ENCODE measurements at places on chromosomes 11 and 22.

DNA sequence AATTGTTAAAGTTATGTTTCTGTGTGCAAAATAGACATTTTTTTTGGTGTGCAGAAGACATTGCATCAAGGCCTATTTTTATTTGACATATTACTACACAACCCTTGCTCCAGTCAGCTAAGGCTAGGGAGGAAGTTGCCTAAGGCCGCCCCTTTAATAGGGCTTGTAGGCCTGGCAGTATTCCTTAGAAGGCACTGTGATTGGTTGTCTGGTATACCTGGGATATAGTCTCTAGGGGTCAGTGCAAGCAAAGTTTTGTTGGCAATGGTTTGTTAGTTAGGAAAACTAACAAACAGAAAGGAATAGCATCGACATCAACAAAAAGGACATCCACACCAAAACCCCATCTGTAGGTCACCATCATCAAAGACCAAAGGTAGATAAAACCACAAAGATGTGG is 16.9 kb downstream of the CCDC15 start:
- no peak for DNase-seq

DNA sequence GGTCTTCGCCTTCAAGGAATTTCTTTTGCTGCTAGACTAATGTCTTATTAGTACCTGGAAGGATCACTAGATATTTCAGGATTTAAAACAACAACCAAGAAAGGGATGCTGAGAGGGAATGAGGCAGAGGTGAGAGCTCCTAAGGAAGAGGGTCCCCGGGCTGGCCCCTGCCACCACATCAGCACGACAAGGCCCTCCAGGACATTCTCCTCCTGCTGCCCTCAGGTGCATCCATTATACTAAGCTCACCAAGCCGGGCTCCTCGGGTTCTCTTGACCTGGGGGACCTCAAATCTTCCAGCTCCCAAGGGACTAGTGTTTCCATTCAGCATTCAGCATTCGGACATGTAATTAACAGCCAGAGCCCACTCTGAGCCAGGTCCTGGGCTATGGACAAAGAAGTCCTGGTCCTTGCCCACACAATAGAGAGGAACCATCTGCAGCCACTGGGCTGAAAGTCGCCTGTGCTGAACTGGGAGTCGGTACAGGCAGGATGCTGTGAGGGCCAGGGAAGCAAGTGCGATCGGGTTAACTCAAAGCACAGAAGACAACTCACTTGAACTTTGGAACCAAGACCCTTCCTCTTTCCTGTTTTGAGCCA is 29.4 kb upstream of the OAF start:
- no peak for DNase-seq

- DNase-seq, result no peak
Observed at GRCh38 chr22:49326558-49326957, 501.1 kb downstream of the BRD1 start.

GRCh38 chr11:1870721-1871466 is 18.0 kb downstream of the LSP1 start:
- DNase-seq, result no peak

- no peak for DNase-seq
Observed at GRCh38 chr22:38984224-38984623, 2.1 kb downstream of the APOBEC3B start.

- DNase-seq, result no peak
Observed at GRCh38 chr11:85021058-85021457, 606.1 kb downstream of the DLG2 start.

- DNase-seq, result no peak
Observed at GRCh38 chr22:44664149-44664548, 37.9 kb upstream of the PRR5 start.

GRCh38 chr11:30586251-30587144 is at the start of gene MPPED2:
TSS of gene MPPED2 (minus strand) at chr11:30586353. CDS start at chr11:30580373, 5,980 bp downstream.
- DNase-seq, result peak; percentile 69

DNA sequence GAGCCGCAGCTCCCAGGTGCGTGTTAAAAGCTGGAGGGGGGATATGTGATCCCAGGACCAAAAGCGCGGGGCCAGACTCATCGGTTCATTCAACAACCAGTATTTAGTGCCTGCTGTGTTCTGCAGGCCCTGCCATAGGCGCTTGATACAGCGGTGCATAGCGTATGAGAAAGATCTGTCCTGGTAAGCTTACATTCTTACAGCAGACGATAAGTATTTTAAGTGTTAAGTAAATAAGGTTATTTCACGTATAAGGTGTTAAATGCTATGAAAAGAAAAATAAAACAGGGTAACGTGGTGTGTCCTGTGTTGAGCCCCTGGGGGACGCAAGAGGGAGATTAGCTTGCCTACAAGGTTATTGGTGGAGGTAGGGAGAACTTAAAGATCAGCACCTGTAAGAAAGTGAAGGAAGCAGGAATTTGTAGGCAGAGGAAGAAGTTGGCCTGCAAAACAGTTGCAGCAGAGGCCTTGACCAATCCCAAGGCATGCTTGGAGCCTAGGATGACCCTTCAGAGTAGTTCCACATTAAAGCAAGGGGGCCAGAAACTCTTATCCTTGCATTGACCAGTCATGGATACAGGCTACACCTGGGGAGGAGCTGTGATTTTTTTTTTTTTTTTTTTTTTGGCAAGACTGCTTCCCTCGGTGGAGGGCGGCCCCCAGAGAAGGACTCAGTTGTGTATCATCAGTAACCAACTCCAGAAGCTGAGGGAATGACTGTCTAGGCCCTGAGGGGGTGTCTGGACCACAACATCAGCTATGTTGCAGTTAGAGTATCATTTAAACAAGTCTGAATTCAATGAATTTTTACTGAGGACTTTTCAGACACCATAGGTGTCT is 487 bp upstream of the LIPT2 start:
- no peak for DNase-seq

- peak; percentile 96 for DNase-seq
Observed at GRCh38 chr11:71928737-71929443, at the start of gene RNF121. TSS of gene RNF121 (plus strand) at chr11:71929046. CDS start at chr11:71929062, 16 bp downstream.

- no peak for DNase-seq
Observed at GRCh38 chr11:122082205-122082604, 33.8 kb downstream of the BLID start.

DNA sequence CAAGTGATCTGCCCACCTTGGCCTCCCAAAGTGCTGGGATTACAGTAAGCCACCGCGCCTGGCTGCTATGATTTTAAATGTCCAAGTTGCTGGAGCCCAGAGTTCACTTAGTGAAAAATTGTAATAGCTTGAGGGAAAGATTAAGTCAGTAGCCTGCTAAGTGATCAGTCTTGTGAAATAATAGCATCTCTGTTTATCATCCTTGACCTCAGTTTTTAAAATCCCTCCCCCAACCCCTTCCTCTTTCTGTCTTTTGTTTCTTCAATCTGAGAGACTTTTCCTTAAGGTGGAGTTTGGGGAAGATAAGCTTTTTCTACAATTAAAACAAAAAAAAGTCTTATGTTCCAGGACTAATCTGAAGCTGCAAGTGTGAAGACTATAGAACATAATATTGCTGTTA is 6.4 kb downstream of the HIPK3 start:
- DNase-seq, result no peak

GRCh38 chr22:46828323-46828900 is 66.0 kb downstream of the TBC1D22A start:
- DNase-seq, result no peak

DNA sequence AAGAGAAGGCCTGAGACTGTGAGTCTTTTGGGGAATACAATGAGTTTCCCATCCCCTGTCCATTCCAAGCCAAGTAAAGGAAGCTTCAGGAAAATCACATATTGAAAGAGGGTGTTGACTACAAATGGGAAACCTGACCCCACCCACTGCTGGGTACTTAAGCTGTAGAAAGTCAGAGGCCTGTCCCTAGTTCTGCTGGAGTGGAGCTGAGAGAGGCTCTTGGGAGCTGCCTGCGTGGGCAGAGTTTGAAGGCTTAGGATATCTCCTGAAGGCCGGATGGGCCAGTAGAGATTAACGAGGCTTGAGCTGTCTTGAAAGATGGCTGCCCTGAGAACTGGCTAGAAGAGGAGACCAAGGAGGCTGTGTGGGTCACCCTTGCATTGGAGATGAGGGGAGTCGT is 176.2 kb upstream of the NECTIN1 start:
- DNase-seq, result no peak

DNA sequence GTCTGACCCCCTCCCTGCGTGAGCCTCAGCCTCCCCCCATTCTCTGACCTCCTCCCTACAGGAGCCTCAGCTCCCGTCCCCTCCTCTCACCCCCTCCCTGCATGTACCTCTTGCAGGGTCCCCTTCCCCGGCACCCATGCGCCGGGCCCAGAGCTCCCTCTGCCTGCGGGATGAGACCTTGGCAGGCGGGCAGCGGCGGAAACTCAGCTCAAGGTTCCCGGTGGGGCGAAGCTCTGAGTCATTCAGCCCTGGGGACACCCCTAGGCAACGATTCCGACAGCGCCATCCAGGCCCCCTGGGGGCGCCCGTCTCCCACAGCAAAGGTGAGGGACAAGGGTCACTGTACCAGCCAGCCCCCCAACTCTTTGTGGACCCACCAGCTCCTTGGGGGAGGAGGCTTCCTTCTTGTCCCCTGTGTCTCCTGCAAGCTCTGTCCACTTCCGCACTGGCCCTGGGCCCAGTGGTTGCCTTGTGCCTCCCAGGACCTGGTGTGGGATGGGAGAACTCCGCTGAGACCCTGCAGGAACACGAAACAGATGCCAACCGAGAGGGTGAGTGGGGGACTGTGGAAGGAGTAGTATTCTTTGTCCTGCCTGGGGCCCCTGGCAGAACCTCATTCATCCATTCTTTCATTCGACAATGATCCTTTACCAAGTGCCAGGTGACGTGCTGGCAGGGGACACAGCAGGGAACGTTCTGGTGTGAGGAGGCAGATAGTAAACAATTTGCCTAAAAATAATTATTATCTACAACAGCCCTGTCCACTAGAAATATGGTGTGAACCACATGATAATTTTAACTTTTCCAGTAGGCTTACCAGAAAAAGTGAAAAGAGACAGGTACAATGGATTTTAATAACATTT is 3.7 kb upstream of the RPS6KA4 start:
- DNase-seq, result peak; percentile 61

DNA sequence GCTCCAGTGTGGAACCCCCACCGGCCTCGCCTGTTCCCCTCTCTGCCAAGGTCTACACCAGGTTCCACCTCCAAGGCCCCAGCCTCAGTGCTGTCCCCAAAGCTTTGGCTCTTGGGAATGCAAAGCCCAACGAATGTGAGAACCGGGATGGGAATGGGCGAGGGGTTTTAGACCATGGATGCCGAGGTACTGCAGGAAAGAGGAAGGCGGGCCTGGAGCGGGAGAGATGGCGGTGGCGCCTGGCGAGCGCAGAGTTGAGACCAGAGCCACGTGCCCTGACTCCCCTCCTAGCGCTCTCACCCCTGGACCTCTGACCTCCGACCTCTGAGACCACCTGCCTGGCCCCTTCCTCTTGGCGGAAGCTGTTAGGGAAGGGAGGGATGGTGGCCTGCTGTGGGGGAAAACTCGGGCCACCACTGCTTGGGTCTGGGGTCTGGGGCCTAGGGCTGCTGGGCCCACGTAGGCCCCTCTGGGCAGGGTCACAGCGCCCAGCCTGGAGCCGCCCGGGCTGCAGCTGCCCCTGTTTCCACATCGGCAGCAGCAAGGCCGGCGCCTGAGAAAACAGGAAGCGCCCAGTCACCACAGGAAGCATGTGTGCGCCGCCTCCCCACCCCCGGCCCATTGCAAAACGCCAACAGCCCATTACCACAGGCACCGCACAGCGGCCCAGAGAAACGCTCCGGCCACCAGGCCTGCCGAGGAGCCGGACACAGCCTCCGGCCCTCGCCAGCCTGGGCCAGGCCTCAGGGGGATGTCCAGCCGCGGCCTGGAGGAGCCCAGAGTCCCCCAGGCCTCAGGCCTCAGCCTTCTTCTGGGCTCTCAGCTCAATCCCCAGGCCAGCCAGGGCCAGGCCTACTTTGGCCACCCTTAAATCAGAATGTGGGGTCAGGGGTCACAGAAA is 13.8 kb upstream of the SLC39A13 start:
- no peak for DNase-seq

- no peak for DNase-seq
Observed at GRCh38 chr11:119323532-119324033, 6.7 kb upstream of the MCAM start.

- DNase-seq, result no peak
Observed at GRCh38 chr22:22936180-22936914, 48.7 kb downstream of the IGLL5 start.

DNA sequence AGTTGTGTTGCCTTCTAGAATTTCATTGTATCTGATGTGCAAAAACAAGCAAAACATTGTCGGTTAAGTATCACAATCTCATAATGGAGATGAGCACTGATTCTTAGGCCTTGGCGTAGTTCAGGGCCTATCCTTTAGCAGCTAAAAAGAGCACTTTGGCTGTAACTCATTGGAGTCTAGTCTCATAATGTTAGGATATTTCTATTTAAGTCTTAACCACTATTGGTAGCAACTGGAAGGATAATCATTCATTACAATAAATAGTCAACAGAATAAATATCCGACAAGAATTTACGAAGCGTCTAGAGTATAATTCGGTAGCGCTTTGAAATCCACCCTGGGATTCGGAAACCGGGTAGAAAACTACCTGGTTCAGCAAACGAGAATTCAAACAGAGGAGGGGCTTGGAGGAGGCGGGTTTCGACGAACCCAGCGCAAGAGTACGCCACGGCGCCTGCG is 461 bp upstream of the EED start:
- DNase-seq, result no peak

- no peak for DNase-seq
Observed at GRCh38 chr11:77813256-77813655, 7.3 kb downstream of the RSF1 start.

GRCh38 chr11:111676878-111677585 is 74.8 kb downstream of the SIK2 start:
- no peak for DNase-seq

DNA sequence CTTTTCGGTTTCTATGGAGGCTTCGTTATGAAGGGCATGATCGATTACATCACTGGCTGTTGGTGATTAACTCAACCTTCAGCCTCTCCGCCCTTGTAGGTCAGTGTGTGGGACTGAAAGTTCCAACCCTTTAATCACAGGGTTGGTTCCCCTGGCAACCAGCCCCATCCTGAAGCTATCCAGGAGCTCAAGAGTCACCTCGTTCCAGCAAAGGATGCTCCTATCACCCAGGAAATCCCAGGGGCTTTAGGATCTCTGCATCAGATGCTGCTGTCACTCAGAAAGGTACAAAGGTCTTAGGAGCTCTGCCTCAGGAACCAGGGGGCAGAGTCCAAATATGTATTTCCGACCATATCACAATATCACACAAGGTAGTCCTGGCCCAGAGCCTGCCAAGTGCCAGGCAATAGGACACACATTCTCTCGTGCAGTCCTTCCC is 123.5 kb upstream of the PARVA start:
- no peak for DNase-seq

- no peak for DNase-seq
Observed at GRCh38 chr22:29130476-29130875, 57.6 kb downstream of the KREMEN1 start.

DNA sequence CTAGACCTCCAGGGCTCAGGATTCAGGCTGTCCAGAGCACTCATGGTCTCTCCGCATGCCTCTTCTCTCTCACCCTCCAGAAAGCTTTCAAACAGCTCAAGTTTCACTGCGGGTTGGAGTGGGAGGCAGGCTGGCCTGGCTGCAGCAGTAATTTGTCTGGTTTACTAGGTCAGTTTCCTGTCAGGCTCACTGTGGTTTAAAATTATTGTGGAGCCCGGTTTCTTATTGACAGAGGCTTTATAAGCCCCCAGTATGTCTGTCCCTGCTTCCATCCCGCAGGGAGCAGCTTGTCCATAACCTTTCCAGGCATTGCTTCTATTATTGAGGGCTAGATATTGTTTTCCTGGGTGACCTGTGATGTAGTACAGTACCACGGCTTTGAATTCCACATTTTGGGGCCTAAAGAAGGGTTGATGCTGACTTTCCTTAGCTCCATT is 235.3 kb upstream of the SORL1-AS1 start:
- DNase-seq, result peak; percentile 50

Measured in hindlimb muscle (tissue), 1 donor.